Osteocyte (in vitro differentiated cells): ENCODE measurements at places on chromosomes 16 and 17. TPM values are rescaled to one million over a fixed set of nuclear protein-coding genes. Genes with fewer than 3 reads are reported as not detected.

GRCh38 chr16:86431540-86431939 lies 78.8 kb upstream of the FOXF1 start:
- H3K4me1 ChIP-seq, result no peaks in the 10 kb centered on the region
- H3K36me3 ChIP-seq, result no peaks in the 10 kb centered on the region
- H3K27ac ChIP-seq, result no peak overlapping the region
- DNase-seq, result no peak
- H3K27me3 ChIP-seq, result peaks cover 11% of the 10 kb centered on the region
- H3K4me3 ChIP-seq, result no peak overlapping the region

VAMP2 gene
- 57.2 and 70.0 TPM in 2 replicates for total RNA-seq

SNX20 gene
- total RNA-seq, result not detected in 2 replicates

SRL gene
- not detected in 2 replicates for total RNA-seq
